ENCODE measurements at places on chromosomes 16 and 17. TPM values are rescaled to one million over a fixed set of nuclear protein-coding genes. Genes with fewer than 3 reads are reported as not detected.

DNA sequence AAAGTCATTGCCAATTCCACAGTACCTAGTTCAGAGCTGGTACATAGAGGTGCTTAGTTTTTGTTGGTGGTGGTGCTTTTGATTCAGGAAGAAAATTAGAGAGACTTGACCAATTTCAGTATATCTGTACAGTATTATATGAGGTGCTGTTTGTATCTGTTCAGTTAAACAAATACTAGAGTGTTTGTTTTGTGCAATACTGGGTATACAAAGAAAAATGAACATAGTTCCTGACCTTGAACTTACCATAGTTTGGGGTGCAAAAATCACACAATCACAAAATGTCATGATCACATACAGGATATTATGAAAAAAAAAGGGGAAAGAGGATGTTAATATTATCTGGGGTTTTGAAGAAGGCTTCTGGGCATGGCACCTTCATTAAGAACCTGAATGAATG, 39.8 kb upstream of the GOT2 start:
- no peak overlapping the region for H3K27ac ChIP-seq
- no peak for DNase-seq
- H3K4me3 ChIP-seq = no peak overlapping the region
- H3K4me1 ChIP-seq = no peaks in the 10 kb centered on the region

GRCh38 chr16:49140618-49141017, 141.0 kb downstream of the CBLN1 start:
- no peaks in the 10 kb centered on the region for H3K4me1 ChIP-seq
- H3K27ac ChIP-seq = no peak overlapping the region
- no peak for DNase-seq
- H3K4me3 ChIP-seq = no peak overlapping the region
- H3K36me3 ChIP-seq = no peaks in the 10 kb centered on the region
- no peaks in the 10 kb centered on the region for H3K27me3 ChIP-seq

DNA sequence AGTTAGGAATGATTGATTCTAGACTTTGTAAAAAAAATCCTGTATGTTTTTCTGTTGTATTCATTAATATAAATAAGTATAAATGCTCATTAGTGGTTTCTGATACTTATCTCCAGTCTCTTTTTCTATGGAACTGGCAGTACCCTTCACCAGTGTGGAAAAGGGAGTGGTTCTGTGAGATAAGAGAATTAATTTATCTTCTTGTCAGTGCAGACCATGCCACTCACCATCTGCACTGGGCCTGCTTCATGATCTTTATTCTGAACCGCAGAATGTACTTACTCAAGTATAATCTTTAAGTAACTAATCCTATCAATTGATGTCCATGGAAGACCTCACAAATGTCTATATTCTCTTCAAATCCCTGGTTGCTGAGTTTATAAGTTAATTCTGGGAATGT, 836.1 kb upstream of the CDH8 start:
- H3K4me3 ChIP-seq = no peak overlapping the region
- no peak for DNase-seq
- no peaks in the 10 kb centered on the region for H3K36me3 ChIP-seq

GRCh38 chr16:15779664-15780351, 77.0 kb downstream of the MYH11 start:
- H3K36me3 ChIP-seq = no peaks in the 10 kb centered on the region
- DNase-seq = no peak
- H3K27ac ChIP-seq = no peak overlapping the region

DNA sequence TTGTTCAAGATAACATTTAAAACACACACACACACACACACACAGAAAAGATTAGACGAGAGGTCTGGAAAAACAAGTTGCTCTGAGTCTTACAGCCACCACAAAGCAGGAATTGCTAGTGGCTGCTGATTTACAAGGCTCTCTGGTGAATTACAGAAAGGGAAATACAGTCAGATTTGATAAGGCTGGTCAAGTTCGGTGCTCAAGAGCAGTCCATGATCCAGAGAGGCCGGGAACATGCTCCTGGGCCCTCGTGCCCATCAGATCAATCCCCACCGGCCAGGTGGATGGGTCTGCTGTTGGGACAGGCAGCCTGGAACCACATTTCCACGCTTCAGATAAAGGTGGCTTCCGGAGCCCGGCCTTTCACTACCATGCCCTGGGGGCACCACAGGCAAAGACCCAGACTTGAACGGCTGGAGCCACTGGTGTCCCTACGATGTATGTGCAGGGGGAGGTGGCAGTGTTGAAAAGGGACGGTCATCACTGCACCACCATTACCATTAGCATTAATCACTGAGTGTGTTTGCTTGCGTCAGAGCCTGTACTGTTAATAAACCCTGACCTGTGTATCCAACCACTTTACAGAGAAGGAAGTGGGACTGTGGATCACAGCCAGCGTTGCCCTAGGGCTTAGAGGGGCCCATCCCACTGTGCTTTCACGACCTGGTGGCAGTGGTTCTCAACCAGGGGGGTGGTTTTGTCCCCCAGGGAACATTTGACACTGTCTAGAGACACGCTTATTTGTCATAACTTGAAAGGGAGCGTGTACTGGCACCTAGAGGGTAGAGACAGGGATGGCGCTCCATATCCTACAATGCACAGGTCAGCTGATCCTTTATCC, 95.1 kb downstream of the XYLT1 start:
- H3K36me3 ChIP-seq = no peaks in the 10 kb centered on the region
- no peak overlapping the region for H3K4me3 ChIP-seq
- DNase-seq = no peak
- H3K27me3 ChIP-seq = no peaks in the 10 kb centered on the region
- no peak overlapping the region for H3K27ac ChIP-seq
- no peaks in the 10 kb centered on the region for H3K4me1 ChIP-seq

DNA sequence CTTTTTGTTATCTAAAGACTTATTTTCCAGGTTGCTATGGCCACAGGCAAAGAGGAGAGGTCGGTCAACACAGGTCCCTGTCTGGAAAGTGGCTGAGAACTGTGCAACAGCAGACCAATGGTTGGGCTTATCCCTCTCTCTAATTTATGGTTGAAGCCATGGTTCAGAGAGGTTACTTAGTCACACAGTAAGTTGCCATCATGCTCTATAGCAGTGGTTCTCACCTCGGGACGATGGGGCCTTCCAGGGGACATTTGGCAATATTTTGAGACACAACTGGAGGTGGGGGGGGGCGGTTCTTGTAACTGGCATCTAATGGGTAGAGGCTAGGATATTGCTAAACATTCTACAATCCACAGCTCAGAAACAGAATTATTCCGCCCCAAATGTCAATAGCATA, 842 bp upstream of the LDAF1 start:
- DNase-seq = no peak
- H3K27ac ChIP-seq = no peak overlapping the region
- no peaks in the 10 kb centered on the region for H3K4me1 ChIP-seq
- H3K36me3 ChIP-seq = no peaks in the 10 kb centered on the region

DNA sequence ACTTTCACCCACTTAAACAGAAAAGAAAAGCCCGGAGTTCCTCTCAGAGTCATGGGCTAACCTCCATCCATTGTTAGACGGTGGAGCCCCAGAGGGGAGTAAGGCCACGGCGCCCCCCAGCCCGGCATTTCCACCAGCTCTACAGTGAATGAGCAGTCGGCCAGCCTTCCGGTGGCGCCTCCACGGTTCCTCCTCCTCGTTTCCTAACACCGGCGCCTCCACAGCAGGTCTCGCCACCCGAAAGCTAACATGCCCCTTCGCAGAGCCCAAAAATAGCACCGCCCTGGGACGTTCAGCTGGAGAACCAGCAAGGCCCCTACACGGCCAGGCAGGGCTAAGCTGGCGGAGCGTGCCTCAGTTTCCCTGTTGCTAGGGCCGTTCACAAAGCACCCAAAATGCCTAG, 858 bp downstream of the MMD start:
- H3K4me1 ChIP-seq = peaks cover 19% of the 10 kb centered on the region
- DNase-seq = peak; percentile 41
- peak overlapping the region; percentile 81 for H3K27ac ChIP-seq
- H3K27me3 ChIP-seq = no peaks in the 10 kb centered on the region

DNA sequence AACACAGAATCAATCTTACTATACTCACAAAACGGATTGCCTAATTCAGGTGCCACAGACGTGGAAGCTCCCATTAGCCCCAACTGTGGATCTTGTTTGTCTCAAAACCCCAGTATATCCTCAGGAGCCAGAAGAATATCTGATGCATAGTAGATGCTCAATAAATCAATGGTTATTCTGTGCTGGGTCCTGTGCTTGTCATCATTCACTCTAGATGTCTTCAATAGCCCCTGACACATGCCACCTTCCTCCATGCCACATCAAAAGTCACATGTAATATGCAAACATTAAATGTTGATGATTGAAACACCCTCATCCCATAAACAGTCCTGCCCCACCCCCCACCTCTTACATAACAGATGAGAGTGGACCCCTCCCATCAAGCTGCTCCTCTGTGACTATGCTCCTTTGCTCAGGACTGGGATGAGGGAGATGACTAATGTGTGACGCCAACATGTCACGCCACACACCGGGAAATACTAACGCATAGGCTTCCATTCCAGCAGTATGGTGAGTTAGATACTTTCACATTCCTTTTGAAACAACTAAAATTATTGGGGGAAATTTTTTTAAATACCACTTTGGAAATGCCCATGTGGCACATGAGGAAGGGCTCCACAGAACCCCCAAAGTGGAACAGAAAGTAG, 267.6 kb upstream of the SDK2 start:
- no peak overlapping the region for H3K27ac ChIP-seq
- no peak for DNase-seq
- no peak overlapping the region for H3K4me3 ChIP-seq
- H3K4me1 ChIP-seq = no peaks in the 10 kb centered on the region
- H3K27me3 ChIP-seq = no peaks in the 10 kb centered on the region
- H3K36me3 ChIP-seq = no peaks in the 10 kb centered on the region

GRCh38 chr17:33363475-33363874, 70.4 kb upstream of the ASIC2 start:
- no peaks in the 10 kb centered on the region for H3K36me3 ChIP-seq
- no peak for DNase-seq
- H3K27me3 ChIP-seq = no peaks in the 10 kb centered on the region
- peaks cover 15% of the 10 kb centered on the region for H3K4me1 ChIP-seq
- H3K4me3 ChIP-seq = no peak overlapping the region

DNA sequence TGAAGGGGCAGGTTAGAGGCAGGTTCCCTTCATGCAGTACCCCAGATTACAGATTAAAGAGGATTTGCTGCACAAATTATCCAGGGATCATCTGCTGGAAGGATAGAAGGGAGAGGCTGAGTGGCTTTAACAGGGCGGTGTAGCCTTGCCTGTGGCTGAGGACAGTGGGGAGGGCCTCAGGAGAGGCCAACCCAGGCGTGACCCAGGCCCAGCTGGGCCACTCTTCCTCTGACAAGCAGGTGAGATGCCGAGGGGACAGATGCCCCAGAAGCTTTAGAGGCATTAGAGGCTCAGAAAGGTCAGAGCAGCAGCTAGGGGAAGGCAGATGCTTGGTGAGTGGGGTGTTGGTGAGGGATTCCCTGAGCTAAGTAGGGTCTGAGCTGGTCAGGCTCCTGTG, 18.1 kb upstream of the MTMR4 start:
- H3K4me1 ChIP-seq = peaks cover 34% of the 10 kb centered on the region
- H3K4me3 ChIP-seq = peak overlapping the region; percentile 33
- no peak overlapping the region for H3K27ac ChIP-seq
- no peak for DNase-seq
- no peaks in the 10 kb centered on the region for H3K36me3 ChIP-seq
- no peaks in the 10 kb centered on the region for H3K27me3 ChIP-seq

DNA sequence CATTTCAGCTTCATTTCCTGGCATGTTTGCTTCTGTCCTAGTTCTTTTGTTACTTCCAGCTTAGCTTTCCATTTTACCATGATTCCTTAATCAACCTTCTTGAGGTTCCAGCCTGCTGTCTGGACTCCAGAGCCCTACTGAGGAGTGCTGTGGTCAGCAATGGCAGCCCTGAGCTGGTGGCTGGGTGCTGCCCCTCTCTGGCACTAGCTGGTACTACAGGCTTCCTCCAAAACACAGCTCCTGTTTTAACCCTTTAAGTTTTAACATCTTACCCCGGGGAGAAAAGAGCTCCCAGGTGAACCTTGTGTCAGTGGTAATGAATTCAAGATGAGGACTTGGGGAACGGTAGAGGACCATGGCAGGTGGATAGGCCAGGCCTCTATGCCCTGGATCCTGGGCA, 395.5 kb downstream of the TMEM114 start:
- DNase-seq = peak; percentile 20
- H3K4me3 ChIP-seq = no peak overlapping the region
- no peaks in the 10 kb centered on the region for H3K36me3 ChIP-seq
- H3K27me3 ChIP-seq = no peaks in the 10 kb centered on the region
- H3K4me1 ChIP-seq = no peaks in the 10 kb centered on the region

DNA sequence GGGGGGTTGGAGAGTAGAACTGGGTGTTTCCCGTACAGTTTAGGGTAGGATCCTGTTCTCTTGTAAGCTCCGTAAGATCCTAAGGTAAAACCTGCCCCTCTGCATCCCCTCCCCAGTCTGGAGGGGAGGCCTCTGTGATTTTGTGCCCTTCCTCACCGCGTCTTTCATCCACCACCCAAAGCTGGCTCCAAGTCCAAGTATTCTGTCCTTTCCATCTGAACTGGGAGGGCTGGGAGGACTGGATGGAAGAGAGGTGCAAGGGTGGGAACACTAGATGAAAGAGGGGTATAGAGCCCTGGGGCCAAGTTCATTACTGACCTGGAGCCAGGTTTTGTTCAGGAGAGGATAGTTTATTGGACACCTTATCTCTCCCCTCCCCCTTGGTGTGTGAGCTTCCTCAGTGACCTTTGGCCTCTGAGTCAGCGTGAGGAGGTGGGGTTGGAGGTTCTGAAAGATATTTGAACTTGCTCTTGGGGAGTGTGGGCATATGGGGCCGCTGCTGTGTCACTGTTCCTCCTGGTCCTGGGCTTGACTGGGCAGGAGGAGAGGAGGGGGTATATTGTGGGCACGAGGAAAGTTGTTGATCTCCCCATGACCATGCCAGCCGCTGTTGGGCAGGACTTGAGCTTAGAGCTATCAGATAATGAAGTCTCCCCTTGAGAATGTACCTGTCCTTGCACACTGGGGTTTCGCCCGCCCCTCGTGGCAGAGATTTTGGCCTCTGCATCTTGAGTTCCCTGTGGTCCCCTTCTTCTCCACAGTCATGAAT, 1.6 kb downstream of the LASP1 start:
- H3K4me1 ChIP-seq = peaks cover 47% of the 10 kb centered on the region
- peak; percentile 87 for DNase-seq
- no peaks in the 10 kb centered on the region for H3K27me3 ChIP-seq
- no peaks in the 10 kb centered on the region for H3K36me3 ChIP-seq
- H3K27ac ChIP-seq = peak overlapping the region; percentile 92

DNA sequence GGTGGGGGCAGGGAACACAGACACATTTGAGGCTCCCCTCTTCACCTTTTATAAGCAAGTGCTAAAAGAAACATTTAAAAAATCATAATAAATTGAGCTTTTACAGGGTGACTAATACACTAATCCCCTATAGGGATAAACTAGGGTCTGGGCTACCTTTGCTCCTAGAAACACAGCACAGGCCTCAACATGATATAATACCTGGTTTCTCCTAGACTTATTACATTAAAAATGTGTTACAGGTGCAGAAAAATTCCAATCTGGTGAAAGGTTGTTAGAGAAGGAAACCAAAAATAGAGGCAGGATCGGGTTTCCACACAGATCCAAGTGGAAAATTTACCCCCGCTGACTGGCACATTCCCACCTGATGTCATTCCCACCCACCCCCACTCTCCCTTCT, 124.7 kb upstream of the NOG start:
- H3K4me1 ChIP-seq = no peaks in the 10 kb centered on the region
- DNase-seq = no peak
- no peak overlapping the region for H3K27ac ChIP-seq
- no peak overlapping the region for H3K4me3 ChIP-seq

Gene SULT1A3
- total RNA-seq = 8.3 TPM

Gene PABPN1L
- total RNA-seq = not detected

Gene ADAP2
- total RNA-seq = 1.8 TPM

Gene SMARCD2
- total RNA-seq = 134 TPM

Gene SLC12A3
- 0.73 TPM for total RNA-seq

Gene CCL1
- not detected for total RNA-seq

Gene TMEM256
- 40.2 TPM for total RNA-seq

Gene PIGW
- total RNA-seq = 30.9 TPM

Gene PTGES3L
- total RNA-seq = 1.1 TPM

Measured in Caco-2 (cell line).